ENCODE measurements at places on chromosomes 1 and 21.

DNA sequence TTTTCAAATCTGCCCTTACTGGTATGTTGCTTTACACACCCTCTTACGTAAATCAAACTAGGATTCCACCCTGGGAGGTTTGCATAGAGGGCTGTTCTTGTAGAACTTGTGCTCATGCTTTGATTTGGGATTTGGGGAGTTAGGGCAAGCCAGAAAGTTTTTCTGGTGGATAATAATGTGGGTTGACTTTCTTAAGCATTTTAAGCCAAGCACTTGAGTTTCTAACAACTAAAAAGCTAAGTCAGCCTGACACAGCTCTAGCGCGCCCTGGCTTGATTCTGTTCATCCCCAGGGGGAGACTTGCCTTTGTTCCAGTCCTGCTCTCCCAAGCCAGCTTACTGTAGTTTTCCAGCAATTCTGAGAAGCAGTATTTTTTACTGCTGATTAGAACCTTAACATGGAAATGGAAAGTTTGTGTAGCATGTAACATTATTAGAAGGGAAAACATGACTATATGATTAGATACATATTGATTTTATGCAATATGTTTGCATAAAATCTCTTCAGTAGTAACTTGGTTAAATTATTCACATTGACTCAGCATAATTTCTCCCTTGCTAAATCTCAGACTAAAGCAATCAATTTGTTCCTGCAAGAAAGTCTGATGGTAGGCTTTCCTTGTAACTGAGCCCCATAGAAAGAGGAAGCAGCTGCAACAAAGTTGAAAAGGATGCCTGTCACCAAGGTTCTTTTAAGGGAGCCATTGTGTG, 11.0 kb upstream of the PGD start:
- DNase-seq, result no peak

GRCh38 chr1:172833954-172834353, 175.1 kb downstream of the FASLG start:
- no peak for DNase-seq

- no peak for DNase-seq
Observed at GRCh38 chr1:192002063-192002462, 156.2 kb upstream of the RGS18 start.

- no peak for DNase-seq
Observed at GRCh38 chr1:17657436-17657835, 97.7 kb upstream of the ACTL8 start.

GRCh38 chr1:117565745-117566455, 39.9 kb upstream of the TENT5C start:
- DNase-seq, result no peak

DNA sequence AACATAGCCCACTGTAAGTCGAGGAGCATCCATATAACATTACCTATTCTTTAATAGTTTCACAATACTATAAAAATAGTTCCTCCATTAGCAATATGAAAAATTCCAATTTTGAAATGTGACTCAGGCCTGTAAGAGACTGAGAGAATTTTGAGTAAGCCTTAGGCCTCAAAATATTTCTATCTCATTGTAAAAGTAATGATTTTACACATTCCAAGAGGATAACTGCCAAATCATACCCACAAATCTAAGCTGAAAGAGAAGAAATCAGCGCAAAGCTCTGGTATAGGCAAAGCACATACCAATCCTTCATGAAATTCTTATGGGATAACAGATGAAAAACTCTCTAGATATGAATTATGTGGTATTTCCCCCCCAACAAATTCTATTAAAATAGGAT, 144.1 kb downstream of the CDC42BPA start:
- DNase-seq, result no peak

GRCh38 chr1:235817101-235817728, 49.5 kb downstream of the LYST start:
- DNase-seq, result no peak

- DNase-seq, result no peak
Observed at GRCh38 chr1:101259744-101260148, 22.9 kb downstream of the S1PR1 start.

GRCh38 chr21:38813547-38813946, 7.8 kb downstream of the ETS2 start:
- DNase-seq, result no peak

- DNase-seq, result no peak
Observed at GRCh38 chr1:109185990-109186732, 27.6 kb upstream of the SARS1 start.

GRCh38 chr1:206859082-206859521, 6.3 kb upstream of the IL20 start:
- no peak for DNase-seq

DNA sequence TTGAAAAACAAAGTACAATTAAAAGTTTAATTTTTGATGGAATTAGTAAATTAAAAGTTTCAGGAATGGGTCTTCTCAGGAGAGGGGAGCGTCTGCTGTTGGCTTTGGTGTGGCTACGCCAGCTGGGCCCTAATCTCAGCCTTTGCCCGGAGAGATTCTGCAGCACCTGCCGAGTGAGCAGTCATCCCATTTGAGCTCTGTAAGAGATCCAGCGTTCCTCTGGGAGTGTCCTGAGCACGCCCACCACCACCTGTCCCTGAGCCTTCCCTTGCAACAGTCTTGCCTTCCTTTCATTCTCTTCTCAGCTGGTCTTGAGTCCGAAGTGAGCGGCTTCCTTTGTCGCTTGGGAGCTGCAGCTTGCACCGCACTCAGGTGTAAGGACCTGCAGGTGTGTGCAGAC, 263.1 kb downstream of the CAMTA1 start:
- no peak for DNase-seq

DNA sequence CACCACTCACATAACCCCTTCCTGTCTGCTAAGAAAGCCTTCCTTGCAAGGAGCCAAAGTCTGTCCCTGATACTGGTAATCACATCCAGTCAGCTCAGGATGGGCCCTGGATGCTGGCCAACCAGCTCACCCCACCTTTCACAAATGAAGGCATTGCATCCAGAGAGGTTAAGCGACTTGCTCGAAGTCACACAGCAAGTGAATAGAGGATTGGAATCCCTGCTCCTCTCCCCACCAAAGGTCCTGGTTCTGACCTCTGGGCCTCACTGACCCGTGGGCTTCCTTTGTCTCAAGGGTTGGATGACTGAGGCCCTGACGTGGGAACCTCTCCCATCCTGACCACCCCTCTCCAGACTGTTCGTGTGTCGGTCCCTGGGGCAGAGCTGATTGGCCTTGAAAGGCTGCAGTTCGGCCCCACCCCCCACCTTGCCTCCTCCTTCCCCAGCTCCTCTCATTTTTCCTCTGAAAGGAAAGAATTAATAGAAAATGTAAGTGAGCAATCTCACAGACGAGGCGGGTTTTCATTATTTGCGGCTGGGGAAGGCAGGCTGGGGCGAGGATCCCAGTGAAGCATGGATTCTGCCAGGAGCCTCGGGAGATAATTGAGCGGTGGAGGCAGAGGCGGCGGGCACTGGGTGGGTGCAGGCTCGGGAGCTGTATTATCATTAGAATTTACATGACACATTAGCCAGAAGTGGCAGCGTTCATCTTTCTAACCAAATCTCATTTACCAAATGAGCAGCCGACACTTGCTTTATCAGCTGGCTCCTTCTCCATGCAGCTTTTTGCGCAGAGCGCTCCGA, 101.5 kb upstream of the CSF3R start:
- DNase-seq, result no peak

- DNase-seq, result no peak
Observed at GRCh38 chr1:198575798-198576641, 35.5 kb upstream of the ATP6V1G3 start.

DNA sequence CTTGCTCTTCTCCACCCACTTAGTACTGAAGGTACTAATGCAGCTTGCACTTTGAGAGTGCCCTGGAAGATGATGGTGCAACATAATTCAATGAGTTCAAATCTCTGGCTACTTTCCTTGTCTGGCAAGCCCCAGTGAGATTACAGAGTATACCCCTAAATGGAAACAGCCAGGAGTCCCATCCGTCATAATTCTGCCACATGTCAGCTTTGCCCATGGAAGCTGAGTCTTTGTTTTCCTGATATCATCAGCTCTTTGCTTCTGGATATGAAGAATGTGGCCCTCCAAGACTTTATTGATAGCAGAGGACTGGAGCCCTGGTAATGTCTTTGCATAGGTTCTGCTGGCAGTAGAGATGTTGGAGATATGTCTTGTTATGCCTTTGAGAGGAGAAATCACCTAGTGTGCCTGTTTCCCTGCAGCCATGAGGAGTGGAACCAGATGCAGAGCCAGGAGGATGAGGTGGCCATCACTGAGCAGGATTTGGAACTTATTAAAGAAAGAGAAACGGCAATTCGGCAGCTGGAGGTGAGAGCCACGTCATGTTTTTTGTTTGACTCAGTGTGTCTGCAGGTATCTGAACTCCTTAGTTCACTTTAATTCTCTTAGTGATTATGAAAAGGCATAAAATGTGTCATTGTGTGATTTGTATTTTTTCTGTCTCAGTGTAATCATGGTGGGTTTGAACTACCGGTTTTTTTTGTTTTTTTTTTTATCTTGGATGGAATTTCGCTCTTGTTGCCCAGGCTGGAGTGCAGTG, 18.7 kb upstream of the PPP1R8 start:
- no peak for DNase-seq

DNA sequence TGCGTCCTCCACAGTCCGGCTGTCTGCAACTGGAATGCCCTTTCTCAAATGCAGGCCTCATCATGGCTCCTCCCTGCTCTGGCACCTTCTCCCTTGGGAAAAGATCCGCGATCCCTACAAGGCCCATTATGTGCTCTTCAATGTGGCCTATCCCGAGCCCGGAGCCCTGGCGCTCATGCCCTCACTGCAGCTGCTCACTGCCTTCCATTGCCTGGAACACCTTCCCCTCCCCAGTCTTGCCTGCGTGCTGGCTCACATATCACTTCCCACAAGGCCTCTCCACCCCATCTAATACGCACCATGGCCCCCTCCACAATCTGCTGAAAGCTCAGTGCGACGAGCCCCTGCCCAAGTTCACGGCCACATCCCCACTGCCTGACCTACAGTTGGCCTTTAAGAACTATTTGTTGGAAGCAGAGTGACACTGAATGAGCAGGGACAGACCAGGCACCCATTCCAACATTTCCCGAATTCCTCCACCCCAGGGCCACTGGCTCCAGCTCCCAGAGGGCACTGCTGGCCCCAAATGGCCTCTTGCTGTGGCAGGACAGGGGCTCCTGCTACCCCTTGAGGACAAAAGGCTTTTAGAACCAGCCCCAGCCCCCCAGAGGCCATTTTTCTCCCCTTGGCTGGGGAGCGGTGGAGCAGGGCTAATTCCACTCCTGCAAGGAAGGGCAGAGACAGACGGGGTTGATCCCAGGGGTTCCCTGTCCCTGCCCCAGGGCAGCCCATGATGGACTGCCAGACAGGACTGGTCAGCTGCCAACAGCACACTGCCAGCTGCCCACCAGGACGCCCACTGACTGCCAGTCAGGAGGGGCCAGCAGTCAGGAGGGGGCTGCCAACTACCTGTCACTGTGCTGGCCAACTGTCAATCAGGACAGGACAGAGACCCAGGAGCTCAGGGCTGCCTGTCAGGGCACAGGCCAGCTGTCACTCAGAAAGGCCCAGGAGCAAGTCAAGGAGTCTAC, 64.8 kb downstream of the DHRS3 start:
- DNase-seq, result no peak

DNA sequence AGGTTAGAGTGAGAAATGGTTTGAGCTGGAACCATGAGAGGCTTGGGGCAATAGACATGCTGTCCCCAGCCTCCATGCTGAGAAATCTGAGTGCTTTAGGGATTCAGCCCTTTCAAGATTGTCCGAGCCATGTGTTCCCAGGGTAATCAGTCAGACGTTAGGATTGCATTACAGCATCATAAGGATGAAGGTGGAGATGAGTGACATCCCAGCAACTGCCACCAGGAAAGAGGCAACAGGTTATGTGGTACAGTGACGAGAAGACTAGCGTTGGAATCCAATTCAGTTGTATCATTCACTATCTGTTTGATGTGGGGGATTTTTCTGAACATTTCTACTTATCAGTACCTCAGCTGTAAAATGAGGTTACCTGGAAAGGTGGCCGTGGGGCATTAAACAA, 1.7 kb downstream of the CAMK1G start:
- no peak for DNase-seq

GRCh38 chr1:80384083-80384830, 1377.7 kb upstream of the ADGRL4 start:
- DNase-seq, result no peak

DNA sequence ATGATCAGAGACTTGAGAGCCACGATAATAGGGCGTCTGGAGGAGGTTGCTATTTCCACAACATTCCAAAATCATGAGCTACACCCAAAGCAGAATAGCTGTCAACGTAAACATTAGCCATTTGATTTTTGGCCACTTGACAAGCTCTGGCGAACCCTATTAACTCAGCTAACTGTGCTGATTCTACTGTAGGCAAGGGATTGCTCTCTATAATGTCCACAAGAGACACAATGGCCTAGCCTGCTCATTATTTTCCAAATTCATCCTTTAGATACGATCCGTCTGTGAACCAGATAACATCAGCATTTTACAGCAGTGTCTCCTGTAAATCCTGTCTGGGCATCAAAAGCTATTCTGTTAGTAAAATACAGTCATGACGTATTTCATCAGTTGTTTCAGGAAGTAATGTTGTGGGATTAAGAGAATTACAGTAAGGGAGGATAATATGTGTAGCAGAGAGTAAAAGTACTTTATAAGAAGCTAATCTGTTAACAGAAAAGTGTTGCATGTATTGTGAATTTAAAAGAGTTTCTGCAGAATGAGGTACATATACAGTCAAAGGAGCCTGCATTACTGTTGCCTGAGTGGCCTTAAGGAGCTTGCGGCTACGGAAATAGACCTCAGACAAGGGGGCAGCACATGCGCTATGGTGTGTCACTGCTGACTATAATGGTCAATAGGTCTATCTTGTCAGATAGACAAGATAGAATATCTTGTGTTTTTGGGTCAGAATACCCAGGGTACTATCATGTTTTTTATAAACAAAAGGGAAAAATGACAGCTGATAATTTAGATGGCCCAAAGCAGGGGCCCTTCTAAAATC, 44.9 kb upstream of the TINAGL1 start:
- DNase-seq, result no peak

DNA sequence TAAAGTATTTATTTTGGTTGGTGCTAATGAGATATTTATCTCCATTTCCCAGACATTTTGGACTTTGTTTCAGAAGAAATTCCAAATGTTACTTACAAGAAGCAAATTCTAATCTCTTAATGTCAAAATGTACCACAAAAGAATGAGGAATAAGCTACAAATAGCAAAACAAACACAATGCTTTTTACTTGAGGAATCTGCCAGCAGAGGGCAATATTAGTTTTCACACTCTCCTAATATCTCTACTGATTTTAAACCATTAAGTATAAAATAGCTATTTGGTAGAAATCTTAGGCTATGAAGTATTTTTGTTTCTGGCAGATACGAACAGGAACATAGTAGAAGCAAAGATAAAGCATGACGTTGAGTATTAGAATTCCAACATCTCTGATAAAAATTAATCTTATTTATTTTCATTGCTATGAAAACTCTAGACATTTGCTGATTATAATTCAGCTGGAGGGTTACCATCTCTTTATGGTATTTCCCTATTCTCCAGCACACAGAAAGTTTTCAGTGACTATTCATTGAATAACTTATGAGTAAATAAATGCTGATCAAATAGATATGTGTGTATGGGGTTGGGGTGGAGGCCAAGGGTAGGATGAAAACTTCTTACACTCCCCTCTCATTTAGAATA, 13.4 kb upstream of the HMCN1 start:
- DNase-seq, result no peak

Data from activated T-cell treated with anti-CD3 and anti-CD28 coated beads, Interleukin-2, amount 50 U/mL, for 72 hours (primary cell).